ENCODE measurements at places on chromosomes 4 and X.

- no peak for DNase-seq
Observed at GRCh38 chrX:129600981-129601424, 53.8 kb downstream of the APLN start.

GRCh38 chr4:156723951-156724668, 247.5 kb downstream of the PDGFC start:
- DNase-seq, result no peak

- no peak for DNase-seq
Observed at GRCh38 chr4:107862658-107863057, 37.9 kb downstream of the SGMS2 start.

DNA sequence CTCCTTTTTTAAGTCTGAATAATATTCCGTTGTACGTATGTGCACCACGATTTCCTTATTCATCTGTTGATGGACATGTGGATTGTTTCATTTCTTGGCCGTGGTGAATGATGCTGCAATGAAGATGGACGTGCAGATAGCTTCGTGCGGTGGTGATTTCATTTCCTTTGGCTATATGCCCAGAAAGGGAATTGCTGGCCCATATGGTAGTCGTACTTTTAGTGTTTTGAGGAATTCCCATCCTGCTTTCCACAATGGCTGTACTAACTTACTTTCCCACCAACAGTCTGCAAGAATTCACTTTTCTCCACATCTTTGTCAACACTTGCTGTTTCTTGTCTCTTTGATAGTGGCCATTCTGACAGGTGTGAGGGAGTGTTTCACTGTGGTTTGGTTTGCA, 12.8 kb downstream of the ZFP42 start:
- peak; percentile 12 for DNase-seq

GRCh38 chrX:19682712-19683331, 167.5 kb upstream of the MAP3K15 start:
- peak; percentile 74 for DNase-seq

- peak; percentile 32 for DNase-seq
Observed at GRCh38 chr4:109046471-109047201, 255.8 kb downstream of the COL25A1 start.

GRCh38 chr4:6115746-6116586, 84.4 kb downstream of the JAKMIP1 start:
- DNase-seq, result no peak

DNA sequence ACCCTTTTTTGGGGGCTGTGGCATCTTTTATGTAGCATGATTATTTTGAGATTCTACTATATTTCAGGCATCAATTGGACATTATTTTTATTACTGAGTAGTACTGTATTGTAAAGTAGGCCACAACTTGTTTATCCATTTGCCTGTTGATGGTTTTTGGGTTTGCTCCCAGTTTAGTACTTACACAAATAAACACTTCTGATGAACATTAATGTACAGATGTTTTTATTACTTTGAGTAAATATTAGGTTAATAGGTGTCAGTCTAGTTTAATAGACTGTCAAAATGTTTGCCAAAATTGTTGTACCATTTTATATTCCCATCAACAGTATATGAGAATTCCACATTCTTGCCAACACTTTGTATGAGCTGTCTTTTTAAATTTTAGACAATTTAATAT, 214.9 kb upstream of the MAD2L1 start:
- DNase-seq, result no peak

DNA sequence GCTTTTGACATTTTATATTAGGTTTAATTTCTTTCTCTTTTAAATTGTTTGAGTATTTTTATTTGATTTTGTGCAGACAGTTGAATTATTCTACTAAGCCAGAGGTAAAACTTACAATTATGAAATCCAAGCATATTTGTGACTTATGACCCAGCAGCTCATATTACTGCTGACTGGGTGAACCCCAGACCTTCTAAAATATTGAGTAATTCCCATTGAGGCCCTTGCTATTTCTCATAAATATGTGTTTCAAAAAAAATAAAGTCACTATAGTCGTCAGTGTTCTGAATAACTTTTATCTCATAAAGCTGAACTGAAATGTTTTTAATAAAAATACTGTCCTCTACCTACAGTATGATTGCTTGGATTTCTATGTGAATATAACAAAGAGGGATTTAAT, 303.1 kb downstream of the IQCM start:
- no peak for DNase-seq

- DNase-seq, result no peak
Observed at GRCh38 chrX:20362268-20363267, 95.9 kb upstream of the RPS6KA3 start.

GRCh38 chr4:4995103-4995907, 24.0 kb downstream of the CYTL1 start:
- no peak for DNase-seq

DNA sequence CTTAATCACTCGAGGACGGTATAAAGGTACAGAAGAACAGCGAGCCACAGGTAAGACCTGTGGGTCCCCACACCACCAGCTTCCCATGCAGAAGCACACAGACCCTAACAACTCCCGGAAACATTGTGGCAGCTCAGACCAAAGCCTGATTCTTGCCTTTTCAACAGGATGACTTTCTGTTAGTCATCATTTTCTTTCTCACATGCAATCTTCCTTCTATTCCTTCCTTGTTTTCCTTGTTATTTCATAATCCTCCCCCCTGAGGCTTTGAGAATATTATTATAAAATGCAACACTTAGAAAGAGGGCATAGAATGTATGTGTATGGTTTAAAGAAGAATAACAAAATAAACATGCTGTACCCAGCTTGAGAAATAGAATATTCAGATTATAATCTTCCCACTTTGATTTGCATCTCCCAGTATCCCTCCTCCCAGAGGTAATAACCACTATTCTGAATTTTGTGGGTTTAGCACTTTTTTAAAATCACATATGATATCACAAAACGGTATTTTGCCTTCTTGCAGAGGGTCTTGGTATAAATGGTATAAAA, 100.9 kb downstream of the FHDC1 start:
- no peak for DNase-seq

GRCh38 chrX:154595559-154596249, 10.8 kb downstream of the CTAG1A start:
- DNase-seq, result no peak

GRCh38 chr4:167196344-167197012, 37.8 kb downstream of the SPOCK3 start:
- no peak for DNase-seq

- no peak for DNase-seq
Observed at GRCh38 chrX:35868501-35868900, 51.0 kb upstream of the CFAP47 start.

- DNase-seq, result no peak
Observed at GRCh38 chrX:124433186-124433585, 86.8 kb downstream of the SH2D1A start.

GRCh38 chrX:107507744-107508117, 58.3 kb downstream of the FRMPD3 start:
- DNase-seq, result no peak

DNA sequence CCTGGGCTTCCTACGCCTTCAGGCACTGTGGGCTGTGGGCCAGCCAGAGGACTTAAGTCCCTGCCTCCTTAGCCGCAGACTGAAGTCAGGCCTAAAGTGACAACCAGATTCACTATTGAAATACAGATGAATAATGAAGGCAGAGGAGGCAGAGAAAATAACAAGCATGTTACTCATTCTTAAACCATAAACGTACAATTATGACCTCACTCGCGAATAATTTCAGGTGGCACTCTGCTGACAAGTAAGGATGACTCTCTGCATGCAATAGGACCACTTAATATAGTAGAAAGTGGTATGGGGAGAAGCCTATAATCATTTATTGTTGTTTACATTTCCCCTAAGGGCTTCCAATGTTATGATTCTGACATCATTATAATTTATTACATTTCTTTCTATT, 409.2 kb upstream of the FGF13 start:
- peak; percentile 24 for DNase-seq

DNA sequence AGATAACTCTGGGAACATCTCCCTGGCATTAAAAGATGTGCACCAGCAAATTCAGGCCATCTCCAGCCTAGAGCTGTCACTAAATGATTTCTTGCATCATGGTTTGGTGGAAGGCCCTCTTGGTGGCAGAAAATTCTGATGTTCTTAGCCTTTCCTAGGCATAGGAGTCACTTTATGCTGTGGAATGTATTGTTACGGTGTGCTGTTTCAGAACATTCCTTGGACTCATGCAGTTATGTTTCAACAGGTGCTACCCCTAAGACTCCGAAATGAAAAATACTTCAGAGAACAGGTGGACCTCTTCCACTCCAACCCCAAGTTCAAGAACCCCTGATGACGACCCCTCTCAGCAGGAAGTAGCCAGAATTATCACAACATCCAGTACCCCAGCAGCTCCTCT, 20.3 kb upstream of the PAPSS1 start:
- no peak for DNase-seq

- DNase-seq, result peak; percentile 1
Observed at GRCh38 chr4:22573198-22573597, 57.3 kb upstream of the ADGRA3 start.

DNA sequence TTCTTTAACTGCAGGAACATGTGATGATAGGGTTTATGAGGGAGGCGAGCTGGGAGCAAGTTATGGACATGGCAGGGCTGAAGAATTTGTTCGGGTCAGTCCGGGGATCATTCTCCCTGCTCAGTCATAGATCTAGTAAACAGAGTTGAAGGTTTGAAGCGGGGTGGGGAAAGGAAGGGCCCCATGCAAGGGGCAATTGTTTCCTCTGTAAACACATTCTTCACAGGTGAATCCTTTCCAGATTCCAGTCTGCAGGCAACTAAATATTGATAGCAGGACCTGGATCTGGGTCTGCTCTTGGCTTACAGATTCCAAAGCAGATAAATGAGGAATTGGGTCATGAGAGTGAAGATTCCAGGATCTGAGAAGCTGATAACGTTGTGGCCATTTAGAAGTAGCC, 44.3 kb upstream of the ARHGAP24 start:
- DNase-seq, result no peak

DNA sequence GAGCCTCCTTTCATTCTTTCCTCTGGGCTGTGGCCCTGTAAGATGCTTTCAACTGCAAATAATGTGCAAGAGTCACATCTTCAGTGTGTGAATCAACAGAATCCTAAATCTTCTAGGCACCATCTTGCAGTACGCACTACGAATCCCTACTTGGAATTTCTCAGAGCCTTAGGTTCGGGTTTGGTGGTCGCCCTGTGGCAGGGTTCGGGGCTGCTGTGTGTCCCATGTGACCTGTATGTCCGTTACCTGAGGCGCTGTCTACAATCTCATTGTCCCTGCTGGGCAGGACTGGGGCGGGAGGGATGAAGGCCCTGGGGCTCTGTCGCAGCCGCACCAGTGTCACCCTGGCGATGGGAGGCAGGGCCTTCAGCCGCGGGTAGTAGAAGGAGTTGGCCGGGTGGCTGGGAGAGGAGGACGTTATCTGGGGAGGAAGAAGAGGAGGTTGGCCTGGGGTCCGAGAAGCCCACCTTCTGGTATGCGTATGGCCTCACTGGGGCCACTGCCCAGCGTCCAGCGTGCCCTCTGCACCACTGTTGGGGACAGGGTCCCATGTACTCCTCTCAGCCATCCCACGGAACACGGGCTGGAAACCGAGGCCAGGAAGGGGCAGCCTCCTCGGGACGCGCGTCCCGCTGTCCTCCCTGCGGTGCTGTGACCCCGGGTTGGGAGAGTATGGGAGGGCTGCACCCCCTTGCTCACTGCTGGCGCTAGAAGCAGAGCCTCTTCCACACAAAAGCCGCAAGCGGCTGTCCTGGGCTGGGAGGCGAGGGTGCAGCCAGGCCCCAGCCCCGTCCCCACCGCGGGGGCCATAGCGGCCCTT, 2.0 kb downstream of the SPON2 start:
- no peak for DNase-seq

DNA sequence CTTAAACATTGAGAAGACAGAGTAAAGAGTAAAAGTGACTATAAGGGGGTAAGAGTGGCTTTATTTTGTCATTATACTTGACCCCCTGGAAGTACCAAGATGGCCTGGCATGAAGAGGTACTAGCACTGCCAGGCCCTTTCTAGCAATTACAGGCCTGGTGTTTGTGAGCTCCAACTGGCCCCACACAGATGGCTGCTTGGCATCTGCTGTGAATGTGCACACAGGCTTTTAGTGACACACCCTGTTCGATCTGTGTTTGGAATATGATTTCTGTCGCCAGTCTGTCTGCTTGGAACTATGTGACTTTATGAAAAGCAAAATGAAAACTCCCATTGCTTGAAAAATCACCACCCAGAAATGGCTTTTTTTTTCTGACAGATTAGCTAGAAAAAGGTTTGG, 123.3 kb downstream of the CLCN4 start:
- no peak for DNase-seq

DNA sequence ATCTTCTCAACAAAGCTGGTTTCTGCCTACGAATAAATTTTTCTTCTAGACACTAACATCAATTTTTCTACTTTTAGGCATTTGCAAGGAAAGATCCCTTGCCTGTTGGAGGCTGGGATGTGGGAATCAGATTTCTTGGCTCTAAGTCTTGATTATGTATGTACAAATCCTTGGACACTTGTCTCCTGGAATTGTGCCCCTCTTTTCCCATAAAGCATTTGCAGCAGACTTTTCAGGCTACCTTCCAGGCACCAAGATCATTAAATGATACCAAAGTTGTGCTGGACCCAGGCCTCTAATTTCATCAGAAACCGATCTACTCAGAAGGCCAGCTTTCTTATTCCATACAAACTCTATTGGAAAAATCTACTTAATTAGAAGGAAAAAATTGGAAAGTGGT, 339.5 kb upstream of the DIPK2B start:
- no peak for DNase-seq

- DNase-seq, result no peak
Observed at GRCh38 chr4:183355405-183355804, 33.2 kb upstream of the CLDN24 start.
